Smooth muscle cell of the coronary artery (primary cell): ENCODE measurements at places on chromosomes 5 and 9. TPM values are rescaled to one million over a fixed set of nuclear protein-coding genes. Genes with fewer than 3 reads are reported as not detected.

Gene SHC3
- 10.9 and 36.8 TPM in 2 replicates for total RNA-seq

Gene TIGD6
- total RNA-seq = 5.4 and 8.3 TPM in 2 replicates

Gene IL4
- total RNA-seq = not detected in 2 replicates

Gene RALGPS1
- total RNA-seq = 0.45 and 2.6 TPM in 2 replicates

Gene HRCT1
- total RNA-seq = 12.0 TPM in 1 of 2 replicates, not detected in the other

Gene PCDHGC3
- 29.7 and 39.8 TPM in 2 replicates for total RNA-seq

Gene ACOT12
- total RNA-seq = not detected in 2 replicates

Gene NMUR2
- total RNA-seq = not detected in 2 replicates

Gene CYLC2
- total RNA-seq = not detected in 2 replicates

Gene SLC36A2
- total RNA-seq = 0.12 TPM in 1 of 2 replicates, not detected in the other
